Foreskin fibroblast (primary cell): ENCODE measurements at places on chromosomes 7 and 10.

GRCh38 chr7:66502230-66503035 is 126.2 kb upstream of the KCTD7 start:
- no peak for DNase-seq

GRCh38 chr10:78339251-78339650 is 305.6 kb downstream of the RPS24 start:
- no peak for DNase-seq

DNA sequence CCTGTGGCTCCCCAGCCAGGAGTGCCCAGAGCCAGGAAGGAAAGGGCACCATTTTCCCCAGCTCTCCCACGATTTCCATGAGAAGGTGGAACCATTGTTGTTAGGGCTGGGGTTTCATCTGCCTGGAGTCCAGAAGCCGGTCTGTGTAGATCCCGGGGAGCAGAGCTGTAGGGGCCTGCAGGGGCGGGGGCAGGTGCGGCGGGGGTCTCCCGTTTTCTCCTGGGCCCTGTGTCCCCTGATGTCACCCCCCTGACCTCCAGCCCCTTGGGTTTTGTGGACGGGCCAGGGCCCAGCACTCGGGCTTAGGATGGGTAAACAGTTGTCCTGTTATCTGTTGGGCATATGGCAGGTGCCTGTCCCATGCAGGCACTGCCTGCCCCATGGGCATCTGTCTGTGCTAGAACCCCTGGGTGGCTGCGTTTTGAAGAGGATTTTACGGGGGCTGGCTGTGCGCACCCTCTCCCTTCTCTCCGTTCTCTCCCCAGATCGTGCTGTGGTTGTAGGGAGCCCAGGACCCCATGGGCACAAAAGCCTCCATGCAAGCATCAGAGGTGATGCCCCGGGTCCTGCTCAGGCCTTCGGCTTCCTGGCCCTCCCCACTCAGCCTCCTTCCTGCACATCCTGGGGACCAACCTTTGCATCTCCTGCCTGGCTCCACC is 158.8 kb downstream of the WDR37 start:
- DNase-seq = no peak

DNA sequence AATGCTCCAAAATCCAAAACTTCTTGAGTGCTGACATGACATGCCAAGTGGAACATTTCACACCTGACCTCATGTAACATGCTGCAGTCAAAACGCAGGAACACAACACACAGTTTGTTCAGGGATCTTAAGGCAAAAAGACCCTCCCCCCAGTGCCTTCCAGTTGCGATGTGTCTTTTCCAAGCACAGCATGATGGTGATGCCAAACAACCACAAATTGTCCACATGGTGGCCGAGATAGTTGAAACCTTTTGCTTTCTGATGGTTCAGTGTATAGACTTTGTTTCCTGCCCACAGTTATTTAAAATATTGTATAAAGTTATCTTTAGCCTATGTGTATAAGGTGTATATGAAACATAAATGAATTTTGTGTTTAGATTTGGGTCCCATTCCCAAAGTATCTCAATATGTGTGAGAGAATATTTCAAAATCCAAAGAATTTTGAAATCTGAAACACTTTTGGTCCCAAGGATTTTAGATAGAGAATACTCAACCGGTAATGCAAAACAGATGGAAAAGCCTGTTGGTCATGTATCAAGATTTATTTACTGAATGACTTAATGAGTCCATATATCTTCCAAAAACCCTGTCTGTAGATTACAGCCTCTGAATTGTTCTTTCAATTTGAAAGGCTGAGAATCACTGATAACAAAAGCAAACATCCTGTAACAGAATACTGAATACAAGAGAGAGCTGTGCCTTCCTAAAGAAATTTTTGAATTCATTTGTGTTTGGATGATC is 93.4 kb upstream of the OIT3 start:
- peak; percentile 79 for DNase-seq

DNA sequence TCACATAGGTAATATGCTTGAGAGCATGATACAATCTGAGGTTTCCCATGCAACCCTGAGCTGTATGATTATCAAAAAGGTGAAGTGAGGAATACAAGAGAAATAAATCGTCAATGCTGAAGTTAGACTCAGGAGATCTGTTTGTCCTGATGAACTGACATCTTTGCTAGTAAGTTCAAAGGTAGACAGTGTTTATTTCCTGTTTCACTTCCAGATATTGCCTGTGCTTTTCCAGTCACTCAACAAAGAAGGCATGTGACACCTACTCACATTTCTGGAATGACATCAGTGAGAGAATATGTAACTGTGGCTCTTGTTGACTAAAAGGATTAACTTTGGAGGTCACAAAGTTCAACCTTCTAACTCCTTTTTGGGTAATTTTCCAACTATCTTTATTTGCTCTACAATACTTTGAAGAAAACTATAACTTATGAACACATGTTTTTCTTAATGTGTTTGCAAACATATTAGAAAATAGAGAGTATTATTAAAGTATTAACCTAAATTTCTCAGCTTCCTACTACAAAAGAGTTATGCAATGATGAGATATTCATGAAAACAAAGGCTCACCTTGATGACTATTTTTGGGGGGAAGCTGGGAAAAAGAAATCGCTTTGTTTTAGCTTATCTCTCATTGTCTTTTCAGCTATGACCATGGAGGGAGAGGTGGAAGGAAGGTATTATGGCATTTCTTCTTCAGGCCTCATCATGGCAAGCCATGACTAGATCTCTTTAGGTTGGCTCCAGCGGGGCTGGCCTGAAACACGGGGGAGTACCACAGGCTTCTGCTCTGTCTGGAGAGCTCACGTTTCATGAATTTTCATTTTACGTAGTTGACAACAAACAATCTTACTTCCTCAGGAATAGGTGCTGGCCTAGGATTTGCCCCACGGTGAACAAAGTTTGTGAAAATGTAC is 214.7 kb upstream of the SLC26A5 start:
- peak; percentile 43 for DNase-seq

DNA sequence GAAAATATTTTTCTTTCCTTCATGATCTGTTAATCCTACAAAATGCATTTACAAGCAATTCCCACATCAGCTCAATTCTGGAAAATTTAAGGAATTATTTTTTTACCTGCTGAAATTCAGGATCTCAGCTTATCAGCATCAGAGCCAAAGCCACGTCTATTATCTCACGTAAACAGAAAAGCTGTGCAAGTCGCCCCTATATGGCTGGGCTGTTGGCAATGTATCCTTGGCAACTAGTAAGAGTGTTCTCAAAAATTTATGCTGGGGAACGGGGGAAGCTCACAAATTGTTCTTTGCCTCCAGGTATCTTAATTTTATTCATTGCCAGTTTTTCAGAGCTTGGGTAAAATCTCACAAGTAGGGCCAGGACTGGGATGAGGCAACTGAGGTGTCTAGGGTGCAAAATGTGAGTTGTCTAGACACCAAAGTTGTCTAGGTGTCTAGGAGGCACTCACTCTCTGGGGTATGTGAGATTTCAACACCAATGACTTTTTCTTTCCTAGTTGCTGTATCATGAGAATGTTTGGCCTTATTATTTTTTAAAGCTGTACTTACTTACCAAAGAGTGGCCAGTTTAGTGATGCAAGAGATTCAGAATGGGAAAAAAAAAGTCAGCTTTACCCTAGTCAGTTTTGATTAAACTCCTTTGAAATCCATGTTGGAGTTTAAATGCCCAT is 5.1 kb downstream of the GSTO2 start:
- no peak for DNase-seq

DNA sequence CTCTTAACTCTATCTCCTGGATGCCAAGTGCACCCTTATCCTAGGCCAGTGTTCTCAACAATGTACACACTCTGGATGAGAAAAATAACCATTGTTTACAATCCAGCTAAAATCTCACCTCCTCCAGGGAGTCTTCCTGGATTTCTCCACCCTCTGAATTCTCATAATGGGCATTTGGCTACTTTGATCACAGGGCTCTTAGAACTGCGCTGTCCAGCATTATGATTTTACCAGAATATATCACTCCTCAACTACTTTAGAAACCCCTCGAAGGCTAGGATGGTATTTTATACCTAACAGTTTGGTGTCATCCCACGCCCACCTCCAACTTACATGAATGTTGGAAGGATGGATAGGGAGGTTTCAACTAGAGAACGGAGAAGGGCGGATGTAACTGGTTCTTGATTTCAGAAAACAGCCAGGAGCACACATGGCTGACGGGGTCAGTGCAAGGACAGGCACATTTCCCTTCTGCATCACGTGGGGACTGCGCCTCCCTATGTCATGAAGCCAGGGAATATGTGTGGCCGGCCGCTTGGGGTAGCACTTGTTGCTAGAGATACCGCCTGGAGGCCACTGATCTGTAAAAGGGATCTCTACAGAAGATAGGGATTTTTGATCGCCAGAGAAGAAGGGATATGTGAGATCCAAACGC is 1.2 kb upstream of the ATP6V0E2 start:
- peak; percentile 85 for DNase-seq

DNA sequence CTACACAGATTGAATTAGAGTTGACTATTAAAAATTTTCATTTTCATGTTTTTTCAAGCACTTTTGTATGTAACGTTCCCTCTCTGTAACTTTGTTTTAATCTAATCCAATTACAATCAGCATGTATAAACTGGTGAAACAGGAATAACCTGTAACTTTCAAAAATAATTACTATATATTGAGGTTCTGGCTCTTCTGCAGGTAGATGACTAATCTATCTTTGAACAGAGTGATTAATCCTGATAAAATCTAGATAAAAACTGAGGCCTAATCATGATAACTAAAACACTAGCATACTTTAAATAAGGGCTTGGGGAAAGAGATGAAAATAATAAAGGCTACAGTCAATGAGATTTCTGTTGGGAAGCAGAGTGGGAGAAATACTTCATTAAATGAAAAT is 101.6 kb upstream of the KCND2 start:
- DNase-seq = no peak

DNA sequence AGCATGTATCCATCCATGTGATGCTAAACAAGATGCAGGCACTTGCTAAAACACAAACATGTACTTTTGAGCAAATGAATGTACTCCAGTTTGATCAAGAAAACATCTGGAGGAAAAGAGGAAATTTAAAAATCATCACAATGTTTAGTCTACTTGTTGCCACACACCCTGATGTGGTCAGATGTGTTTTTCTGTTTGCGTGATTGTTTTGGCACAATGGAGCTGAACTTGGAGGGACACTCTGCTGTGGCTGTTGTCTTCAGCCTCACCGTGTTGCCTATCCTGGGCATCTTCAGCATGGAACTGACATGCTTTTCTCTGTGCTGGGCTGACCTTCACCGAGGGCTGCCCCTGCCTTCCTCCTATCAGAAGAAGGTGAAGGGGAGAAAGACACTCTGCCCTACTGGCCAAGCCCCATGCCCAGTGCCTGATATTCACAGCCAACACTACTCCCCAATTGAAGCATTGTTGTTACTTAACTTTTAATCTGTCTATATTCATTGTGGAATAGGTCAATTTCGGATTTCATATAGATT is 268.3 kb upstream of the IGFBP3 start:
- DNase-seq = no peak

DNA sequence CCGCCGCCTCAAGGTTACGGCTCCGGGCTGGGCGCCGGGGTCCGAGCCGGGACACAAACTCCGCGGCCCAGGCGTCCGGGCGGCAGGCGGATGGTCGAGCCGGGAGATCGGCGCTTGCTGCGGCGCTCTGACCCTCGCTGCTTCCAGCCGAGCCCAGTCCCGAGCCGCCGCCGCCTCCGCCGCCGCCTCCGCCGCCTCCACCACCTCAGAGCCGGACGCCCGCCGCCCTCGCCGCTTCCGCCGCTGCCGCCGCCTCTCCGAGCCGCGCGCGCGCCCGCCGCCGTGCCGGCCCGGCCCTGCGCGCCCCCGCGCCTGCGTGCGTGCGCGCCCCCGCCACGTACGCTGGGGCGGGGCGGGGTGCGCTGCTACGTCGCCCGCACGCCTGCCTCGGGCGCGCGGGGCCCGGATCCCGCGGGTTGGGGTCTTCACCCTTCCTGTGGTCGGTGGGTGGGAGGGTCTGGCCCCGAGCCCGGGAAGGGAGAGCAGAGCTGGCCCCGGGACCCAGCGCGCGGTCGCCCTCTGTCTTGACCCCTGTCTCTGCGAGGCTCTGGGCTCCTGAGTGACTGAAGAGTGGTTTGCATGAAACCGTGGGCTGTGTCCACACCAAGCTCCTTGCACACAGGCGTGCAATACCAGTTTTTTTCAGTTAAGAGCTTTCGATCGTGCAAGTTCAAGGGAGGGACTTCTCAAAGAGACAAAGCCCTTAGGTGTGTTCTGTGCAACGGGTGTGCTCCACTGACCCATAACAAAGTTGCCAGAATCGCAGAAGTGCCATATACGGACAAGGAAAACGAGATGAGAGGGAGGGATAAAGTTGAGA is at the start of gene SMURF1:
SMURF1 (minus strand) TSS at position 256 of the 820 bp plus-strand sequence. CDS start 328 bp downstream, outside the sequence.
- peak; percentile 85 for DNase-seq

- no peak for DNase-seq
Measured at GRCh38 chr7:11605749-11606148, 226.2 kb downstream of the THSD7A start.

GRCh38 chr7:2004841-2005725 is 227.7 kb downstream of the MAD1L1 start:
- no peak for DNase-seq

GRCh38 chr10:121558238-121558637 is 40.0 kb downstream of the FGFR2 start:
- no peak for DNase-seq
